Hematopoietic multipotent progenitor cell treated with erythropoietin and hydrocortisone succinate and interleukin-3 and kit ligand, for 8 days (in vitro differentiated cells): ENCODE measurements at places on chromosomes 3 and 15.

GRCh38 chr3:56928379-56929068 is 126.8 kb upstream of the ARHGEF3 start:
- peak; percentile 25 for DNase-seq

DNA sequence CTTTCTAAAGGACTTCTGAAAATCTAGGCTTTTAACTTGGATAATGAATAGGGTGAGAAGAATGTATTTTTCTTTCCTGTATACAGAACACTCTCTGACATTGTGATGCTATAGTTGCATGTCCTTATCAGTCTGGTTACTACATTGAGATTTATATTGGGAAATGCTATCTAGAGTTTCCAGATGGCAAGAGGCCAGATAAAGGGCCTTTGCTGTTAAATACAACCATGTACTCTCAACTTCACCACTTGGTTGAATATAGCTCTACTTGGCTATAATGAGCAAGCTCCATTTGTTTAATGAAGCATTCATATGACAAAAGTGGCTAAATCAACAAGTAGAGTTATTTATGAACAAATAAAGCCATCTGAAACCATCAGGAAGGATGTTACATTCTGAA is 91.0 kb downstream of the IGSF11 start:
- no peak for DNase-seq

DNA sequence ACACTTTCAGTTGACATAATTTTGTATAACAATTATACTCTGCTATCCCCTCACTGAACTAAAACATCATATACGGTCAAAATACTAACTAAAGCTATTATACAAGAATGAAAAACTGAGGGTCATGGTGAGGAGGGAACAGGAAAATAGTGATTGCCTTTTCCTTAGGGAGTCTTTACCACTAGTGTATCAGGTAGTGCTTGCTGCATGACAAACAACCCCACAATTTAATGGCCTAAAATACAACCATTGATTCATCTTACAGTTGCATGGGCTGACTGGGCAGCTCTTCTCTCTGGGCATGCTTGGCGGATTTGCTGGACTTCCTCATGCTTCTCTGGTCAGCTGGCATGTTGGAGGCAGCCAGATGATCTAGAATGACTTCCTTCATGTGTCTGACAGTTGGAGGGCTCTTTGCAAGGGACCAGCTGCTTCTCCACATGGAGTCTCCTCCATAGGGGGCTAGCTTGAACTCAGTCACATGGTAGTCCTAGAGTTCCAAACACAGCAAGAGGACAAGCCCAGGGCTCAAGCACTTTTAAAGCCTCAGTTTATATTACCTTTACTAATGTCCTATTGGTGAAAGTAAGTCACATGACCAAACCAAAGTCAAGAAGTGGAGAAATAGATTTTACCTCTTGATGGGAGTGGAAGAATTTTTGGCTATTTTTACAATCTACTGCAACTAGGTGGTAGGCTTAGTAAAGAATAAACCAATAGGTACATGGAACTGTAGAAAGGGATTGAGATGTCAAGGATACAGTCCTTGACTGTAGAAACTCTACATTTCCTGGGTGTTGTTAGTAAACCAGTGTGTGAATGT is 18.8 kb downstream of the THAP10 start:
- DNase-seq, result no peak

DNA sequence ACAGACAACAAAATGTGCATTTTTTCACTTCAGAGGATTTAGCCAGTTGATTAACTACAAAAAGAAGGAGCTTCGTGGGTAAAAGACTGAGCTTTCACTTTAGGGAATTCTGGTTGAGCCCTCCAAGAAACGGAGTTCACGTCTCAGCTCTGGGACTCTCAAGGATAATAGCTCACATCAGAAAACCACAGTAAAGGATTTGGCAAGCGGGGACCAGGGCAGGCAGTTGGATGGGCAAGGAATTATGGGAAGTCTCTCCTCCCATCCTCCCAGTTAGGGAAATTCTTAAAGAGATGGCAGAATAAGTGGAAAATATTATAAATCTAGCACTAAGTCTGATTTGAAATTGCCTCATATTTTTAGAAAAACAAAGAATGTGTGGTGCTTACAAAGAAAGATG is 188.3 kb upstream of the EOMES start:
- no peak for DNase-seq

DNA sequence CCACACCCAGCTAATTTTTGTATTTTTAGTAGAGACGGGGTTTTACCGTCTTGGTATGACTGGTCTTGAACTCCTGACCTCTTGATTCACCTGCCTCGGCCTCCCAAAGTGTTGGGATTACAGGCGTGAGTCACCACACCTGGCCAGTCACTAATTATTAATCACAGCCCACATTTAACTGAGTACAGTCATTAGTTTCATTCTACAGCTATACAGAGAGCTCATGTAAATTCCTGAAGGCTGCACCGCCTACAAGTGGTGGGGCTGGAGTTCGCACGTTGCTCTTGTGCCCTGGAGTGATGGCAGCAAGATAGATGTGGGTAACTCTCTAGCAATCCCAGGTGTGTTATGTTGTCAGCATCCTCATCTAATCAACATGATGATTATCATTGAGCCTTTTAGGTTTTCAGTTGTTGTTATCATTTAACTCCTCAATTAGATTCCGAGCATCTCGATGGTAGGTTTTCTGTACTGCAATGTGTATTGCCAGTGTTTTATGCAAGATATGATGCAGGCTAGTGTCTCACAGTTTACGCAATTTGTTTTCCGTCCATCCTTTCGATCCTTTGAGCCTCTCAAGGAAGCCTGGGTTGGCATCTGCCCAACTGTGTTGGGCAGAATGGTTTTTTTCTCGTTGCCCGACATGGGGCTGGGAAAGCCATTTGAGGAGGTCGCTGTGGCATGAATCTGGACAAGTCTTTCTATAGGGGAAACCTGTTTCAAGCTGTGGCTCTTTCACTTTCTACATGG is 216.3 kb downstream of the LPP start:
- DNase-seq, result no peak

GRCh38 chr3:41053220-41053619 is 146.1 kb upstream of the CTNNB1 start:
- DNase-seq, result no peak

- DNase-seq, result no peak
Observed at GRCh38 chr3:45979378-45979777, 16.2 kb downstream of the FYCO1 start.

- no peak for DNase-seq
Observed at GRCh38 chr15:87777054-87777561, 479.4 kb downstream of the NTRK3 start.

GRCh38 chr3:148975248-148975647 is 16.1 kb upstream of the GYG1 start:
- DNase-seq, result no peak

GRCh38 chr3:38000242-38000916 is 9.8 kb downstream of the VILL start:
- DNase-seq, result no peak

DNA sequence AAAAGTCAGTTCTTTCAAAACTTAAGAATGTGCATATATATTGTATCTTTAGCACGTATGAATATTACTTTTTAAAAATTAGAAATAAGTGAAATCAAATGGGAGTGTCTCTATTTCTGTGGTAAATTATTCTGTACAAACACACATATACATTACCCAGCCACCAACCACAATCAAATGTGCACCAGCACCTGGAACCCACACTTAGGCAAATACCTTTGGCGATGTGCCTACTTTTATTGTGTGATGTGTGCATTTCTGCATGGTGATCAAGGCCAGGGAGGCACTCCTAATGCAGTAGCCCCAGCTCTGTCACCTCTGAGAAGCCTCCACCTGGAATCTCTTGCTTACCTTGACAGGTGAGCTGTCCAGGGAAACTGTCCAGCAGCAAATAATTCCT is 76.9 kb downstream of the PIK3R4 start:
- DNase-seq, result no peak

- no peak for DNase-seq
Observed at GRCh38 chr3:195587406-195587805, 3.7 kb upstream of the APOD start.

- DNase-seq, result no peak
Observed at GRCh38 chr3:148551767-148552260, 145.9 kb upstream of the AGTR1 start.

GRCh38 chr3:53153980-53154379 is 7.0 kb upstream of the PRKCD start:
- DNase-seq, result no peak

- no peak for DNase-seq
Observed at GRCh38 chr3:55165704-55166405, 238.0 kb upstream of the LRTM1 start.

DNA sequence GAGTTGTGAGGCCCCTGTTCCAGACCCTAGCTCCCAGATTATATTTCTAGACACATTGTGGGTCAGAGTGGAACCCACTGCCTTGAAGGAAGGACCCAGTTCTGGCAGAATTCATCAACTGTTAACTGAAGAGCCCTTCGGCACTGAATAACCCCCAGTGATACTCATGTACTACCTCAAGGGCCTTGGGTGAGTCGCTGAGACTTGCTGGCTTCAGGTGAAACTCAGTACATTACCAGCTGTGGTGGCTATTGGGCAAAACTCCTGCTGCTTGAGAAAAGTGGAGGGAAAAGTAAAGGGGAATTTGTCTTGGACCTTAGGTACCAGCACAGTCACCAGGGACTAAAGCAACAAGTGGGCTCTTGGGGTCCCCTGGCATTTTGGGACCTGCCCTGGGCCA is 394.9 kb upstream of the EPHA3 start:
- DNase-seq, result no peak

GRCh38 chr15:70322051-70322668 is 224.4 kb upstream of the TLE3 start:
- no peak for DNase-seq

- no peak for DNase-seq
Observed at GRCh38 chr15:76988867-76989780, 5.8 kb upstream of the PSTPIP1 start.

GRCh38 chr3:4993276-4994143 is 14.3 kb downstream of the BHLHE40 start:
- no peak for DNase-seq

GRCh38 chr15:90154861-90155626 is 46.1 kb upstream of the SEMA4B start:
- no peak for DNase-seq

GRCh38 chr15:41493902-41494189 is 172 bp downstream of the ITPKA start:
- no peak for DNase-seq

- DNase-seq, result no peak
Observed at GRCh38 chr3:38375072-38375471, 28.5 kb downstream of the XYLB start.

DNA sequence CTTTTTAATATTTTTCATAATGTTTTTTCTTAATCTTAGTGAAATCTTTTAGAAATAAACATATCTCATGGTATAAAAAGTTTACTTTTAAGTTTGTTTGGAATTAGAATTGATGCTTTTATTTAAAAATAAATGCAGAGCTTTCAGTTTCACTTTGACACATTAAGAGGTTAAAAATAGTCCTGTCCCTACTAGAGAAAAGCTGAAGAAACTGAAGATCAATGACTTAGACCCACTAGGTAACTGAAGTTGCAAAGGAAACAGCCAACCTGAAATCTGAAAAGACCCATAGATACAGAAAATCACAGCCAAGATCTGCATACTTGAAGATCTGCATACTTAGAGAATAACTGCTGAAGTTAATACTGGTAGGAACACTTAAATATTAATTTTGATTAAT is 237.6 kb downstream of the RAP2B start:
- DNase-seq, result no peak

- no peak for DNase-seq
Observed at GRCh38 chr15:41492597-41493204, 973 bp upstream of the ITPKA start.

DNA sequence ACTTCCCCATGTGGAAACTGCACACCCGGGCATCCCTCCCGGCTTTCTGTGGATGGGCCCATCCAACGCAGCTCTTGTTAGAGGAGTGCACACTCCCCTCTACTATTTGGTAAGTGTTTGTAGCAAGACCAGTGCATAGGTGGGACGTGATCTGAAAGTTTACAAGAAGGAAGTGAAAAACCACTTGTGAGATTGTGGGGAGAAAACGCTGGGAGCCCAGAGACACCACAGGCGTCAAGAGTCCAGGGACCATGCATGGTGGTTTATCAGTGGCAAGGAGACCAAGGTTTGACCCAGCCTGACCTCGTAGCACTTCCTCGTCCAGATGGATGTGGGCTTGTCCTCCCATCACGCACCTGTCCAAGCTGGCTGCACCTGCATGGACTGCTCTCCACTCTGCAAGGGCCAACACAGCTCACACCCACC is 51.6 kb downstream of the ATP10A start:
- DNase-seq, result no peak

DNA sequence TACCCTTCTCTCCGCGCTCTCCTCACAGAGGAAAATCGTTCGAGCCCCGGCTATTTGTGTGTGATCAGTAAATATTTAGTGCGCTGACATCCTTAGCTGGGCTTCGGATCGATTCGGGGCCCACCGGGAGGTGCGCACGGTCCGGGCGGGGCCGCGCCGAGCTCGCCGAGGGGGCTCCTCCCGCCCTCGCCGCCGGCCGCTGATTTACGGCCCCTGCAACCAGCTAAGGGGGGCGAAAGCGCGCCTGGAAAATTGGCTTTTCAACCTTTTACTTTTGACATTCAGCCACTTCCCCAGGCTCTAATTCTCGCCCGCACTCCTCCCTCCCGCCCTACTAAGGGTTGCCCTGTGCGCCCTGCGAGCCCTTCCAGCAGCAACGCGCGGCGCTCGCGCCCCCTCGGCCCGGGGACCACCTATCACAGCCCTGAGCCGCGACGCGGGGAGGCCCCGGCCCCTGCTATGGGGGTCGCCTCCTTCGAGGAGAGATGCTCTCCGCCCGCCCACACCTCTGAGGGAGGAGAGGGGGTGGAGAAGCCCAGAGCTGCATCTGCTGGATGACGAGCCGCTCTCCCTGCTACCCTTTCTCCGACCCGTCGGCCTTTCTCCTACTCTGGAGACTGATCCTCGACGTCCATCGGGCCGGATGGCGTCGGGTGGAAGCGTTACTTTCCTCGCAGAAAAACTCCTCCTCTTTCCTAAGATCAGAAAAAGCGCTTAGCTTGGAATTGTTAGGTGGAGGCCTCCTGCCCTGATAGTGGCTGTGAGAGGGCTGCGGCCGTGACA is 7.8 kb upstream of the NR2F2 start:
- no peak for DNase-seq

- DNase-seq, result no peak
Observed at GRCh38 chr15:60674704-60675395, 195.9 kb upstream of the ICE2 start.

DNA sequence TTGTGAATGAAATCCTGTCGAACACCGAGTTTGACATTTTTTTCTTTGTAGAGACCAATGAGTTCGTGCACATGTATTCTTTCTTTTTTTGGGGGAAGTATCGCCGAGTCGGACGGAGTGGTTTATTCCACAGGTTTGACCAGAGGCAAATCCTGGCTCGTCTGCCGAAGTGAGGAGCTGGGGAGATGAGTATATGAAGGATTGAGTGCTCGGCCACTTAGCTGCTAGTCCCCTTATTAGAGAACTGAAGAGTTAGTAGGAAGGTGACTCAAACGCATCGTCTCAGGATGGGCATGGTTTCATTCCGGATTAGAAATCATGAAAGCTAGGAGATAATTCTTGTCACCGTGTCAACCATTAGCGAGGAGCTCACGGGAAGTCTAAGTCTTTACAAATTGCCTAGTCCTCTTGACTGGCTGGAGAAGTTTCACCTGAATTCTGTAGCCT is 154.7 kb upstream of the GOLIM4 start:
- no peak for DNase-seq
